ENCODE measurements at places on chromosomes 3 and 15. TPM values are rescaled to one million over a fixed set of nuclear protein-coding genes. Genes with fewer than 3 reads are reported as not detected.

The TGM4 gene
- total RNA-seq = 0.48 TPM

The ARGFX gene
- total RNA-seq = not detected

The GTF2A2 gene
- total RNA-seq = 21.7 TPM

The TUSC7 gene
- not detected for total RNA-seq

The TMEM44 gene
- total RNA-seq = 14.7 TPM

The ILDR1 gene
- total RNA-seq = 0.96 TPM

The ANKRD63 gene
- not detected for total RNA-seq

The FEZF2 gene
- total RNA-seq = not detected

The TMCO5A gene
- total RNA-seq = not detected

The OXTR gene
- total RNA-seq = 1.7 TPM

The CCDC12 gene
- 24.1 TPM for total RNA-seq

The CCDC54 gene
- not detected for total RNA-seq

The PPP1R14D gene
- total RNA-seq = not detected

The TLE3 gene
- total RNA-seq = 28.3 TPM

The MGA gene
- 27.7 TPM for total RNA-seq

The C3orf49 gene
- not detected for total RNA-seq

The RBP2 gene
- not detected for total RNA-seq

The CLDN16 gene
- 1.3 TPM for total RNA-seq

The EOGT gene
- total RNA-seq = 31.8 TPM

The POLQ gene
- total RNA-seq = 5.5 TPM

The CFAP92 gene
- 0.43 TPM for total RNA-seq

The KLHL40 gene
- not detected for total RNA-seq

The DYNC1LI1 gene
- total RNA-seq = 33.2 TPM

The IGF2BP2 gene
- total RNA-seq = 42.4 TPM

The CPLX3 gene
- total RNA-seq = not detected

The THPO gene
- not detected for total RNA-seq

The CORO2B gene
- 1.7 TPM for total RNA-seq

The SLC30A4 gene
- total RNA-seq = 2.9 TPM

The STX19 gene
- 0.72 TPM for total RNA-seq

The CCR2 gene
- not detected for total RNA-seq

The SOX14 gene
- total RNA-seq = not detected

The TEX9 gene
- 4.0 TPM for total RNA-seq

The SPATA12 gene
- not detected for total RNA-seq

The CIB2 gene
- 4.7 TPM for total RNA-seq

The CMTM8 gene
- total RNA-seq = 1.7 TPM

The RHCG gene
- 310 TPM for total RNA-seq

The GABRR3 gene
- total RNA-seq = not detected

The NANOGP8 gene
- 0.24 TPM for total RNA-seq

The SMAD6 gene
- 0.96 TPM for total RNA-seq

The IMPG2 gene
- under 0.01 TPM for total RNA-seq

The SNURF gene
- total RNA-seq = 1.7 TPM

The GPR62 gene
- not detected for total RNA-seq

The ALDH1L1 gene
- total RNA-seq = 0.72 TPM

The PLS1 gene
- total RNA-seq = 23.9 TPM

The REC114 gene
- not detected for total RNA-seq

The INO80 gene
- total RNA-seq = 16.4 TPM

The EPHA6 gene
- total RNA-seq = not detected

The ARRDC4 gene
- total RNA-seq = 7.7 TPM

The QARS1 gene
- 395 TPM for total RNA-seq

The DNAH1 gene
- total RNA-seq = 0.85 TPM

The OR5H1 gene
- not detected for total RNA-seq

The RPP14 gene
- 17.3 TPM for total RNA-seq
